Skeletal muscle cell (primary cell): ENCODE measurements at places on chromosomes 4 and X.

DNA sequence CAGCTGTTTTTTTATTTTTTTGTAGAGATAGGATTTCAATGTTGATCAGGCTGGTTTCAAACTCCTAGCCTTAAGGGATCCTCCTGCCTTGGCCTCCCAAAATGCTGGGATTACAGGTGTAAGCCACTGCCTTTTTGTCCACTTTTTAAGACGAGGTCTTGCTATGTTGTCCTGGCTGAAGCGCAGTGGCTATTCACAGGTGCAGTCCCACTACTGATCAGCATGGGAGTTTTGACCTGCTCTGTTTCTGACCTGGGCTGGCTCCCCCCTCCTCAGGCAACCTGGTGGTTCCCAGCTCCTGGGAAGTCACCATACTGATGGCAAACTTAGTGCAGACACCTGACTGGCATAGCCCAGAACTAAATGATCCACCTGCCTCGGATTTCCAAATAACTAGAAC, 2.3 kb upstream of the NSD2 start:
- no peak for DNase-seq

- no peak for DNase-seq
These were observed 500 bp downstream of the GAR1 start for GRCh38 chr4:109816082-109816442.

DNA sequence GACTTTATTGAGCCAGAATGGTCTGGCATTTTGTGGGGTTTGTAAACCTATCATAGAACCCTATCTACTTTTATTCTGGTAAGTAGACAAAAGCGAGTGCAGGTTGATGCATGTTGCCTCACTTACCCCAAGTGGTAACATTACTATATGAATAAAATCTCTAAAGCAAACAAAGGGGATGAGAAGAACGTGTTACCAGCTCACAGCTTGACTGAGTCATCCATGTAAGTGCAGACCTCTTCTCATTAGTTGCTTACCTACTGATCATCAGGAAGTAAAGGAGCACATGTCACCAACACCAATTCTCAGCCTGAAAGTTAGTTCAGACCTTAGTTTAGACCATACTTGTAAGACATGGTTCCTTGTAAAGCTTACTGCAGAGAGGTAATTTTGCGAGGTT, 1328.3 kb downstream of the C4orf33 start:
- no peak for DNase-seq

DNA sequence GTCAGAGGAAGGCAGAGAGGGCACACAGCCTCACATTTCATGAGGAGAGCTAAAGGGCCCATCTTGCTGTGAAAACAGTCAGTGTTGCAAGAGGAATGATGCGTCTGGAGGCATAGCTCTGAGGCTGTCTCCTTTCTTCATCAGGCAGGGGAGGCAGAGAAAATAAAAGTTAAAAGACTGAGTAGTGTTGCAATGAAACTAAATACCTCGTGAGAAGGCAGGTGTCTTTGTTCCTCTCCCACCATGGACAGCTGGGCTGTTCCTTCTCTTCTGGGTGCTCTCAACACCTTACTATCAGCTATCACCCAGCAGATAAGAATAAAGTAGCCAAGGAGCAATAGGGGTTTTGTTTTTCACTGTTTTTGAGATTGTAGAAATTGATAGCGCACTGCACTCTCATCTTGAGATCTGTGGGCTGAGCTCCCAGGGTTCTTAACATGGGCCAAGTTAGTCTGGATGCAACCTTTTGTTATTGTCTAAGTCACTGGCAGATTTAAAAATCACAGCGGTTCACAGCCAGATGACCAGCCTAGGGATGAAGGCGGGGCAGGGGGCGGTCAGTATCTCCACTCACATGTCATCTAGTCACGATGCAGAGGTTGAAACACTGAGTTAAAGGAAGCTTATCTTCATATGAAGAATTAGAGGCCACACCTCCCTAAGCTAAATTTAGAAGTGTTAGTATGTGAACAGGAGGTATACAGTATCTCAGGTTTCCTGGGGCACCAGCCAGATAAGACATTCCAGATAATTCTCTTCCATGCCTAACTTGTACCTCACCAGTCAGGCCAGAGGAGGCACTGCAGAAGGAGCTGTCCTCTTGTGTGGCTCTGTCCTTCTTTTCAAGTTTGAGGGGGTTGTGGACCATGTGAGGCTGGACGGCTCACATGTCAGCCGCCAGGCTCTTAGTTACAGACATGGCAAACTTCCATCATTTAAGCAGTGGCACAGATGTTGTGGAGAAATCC, 36.9 kb downstream of the PARM1 start:
- no peak for DNase-seq

DNA sequence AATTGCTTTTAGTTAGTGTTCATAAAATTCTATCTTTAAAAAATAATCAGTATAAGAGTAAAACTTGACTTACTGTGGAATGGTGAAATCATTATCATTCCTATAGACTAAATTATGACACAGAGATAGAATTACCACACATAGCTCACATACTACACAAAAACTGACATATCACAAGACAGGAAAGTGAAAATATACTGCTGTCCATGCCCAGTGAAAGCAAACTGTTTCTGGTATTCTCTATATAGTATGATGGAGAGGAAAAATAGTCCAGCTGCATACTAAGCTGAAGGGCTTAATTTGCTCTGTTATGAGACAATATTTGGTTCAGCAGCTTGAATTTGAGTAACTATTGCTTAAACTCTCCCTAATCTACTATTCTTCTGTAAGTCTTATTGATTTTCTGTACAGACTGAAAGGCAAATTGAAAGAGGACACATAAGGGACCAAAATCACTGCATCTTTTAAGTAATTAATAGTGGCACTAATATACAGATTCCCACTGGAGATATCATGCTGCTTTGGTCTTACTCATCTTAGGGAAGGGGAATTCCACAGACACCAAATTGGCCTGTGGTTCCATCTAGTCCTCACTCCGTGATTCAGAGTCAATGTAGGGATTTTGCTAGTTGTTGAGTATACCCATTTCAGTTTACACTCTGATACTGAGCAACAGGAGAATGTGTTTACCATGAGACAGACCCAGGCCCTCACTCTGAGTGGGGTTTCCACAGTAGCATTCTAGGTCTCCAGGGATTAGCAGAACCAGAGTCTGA, 47.4 kb upstream of the AGA start:
- no peak for DNase-seq

GRCh38 chrX:153631907-153632594, 15.0 kb upstream of the DUSP9 start:
- no peak for DNase-seq

GRCh38 chrX:15948318-15948660, 93.7 kb upstream of the AP1S2 start:
- DNase-seq = no peak

- DNase-seq = no peak
These were observed 368.6 kb upstream of the TENM3 start for GRCh38 chr4:181874602-181875001.

- no peak for DNase-seq
These were observed 173.1 kb upstream of the SLIT2 start for GRCh38 chr4:20078644-20079043.

- no peak for DNase-seq
These were observed 29.4 kb upstream of the KLHL2 start for GRCh38 chr4:165177725-165178666.

- DNase-seq = no peak
These were observed at the start of gene RNF175 for GRCh38 chr4:153759407-153760316. Gene RNF175 (minus strand): TSS chr4:153760024. CDS start chr4:153759862, 162 bp downstream.

GRCh38 chr4:145865274-145865941, 73.2 kb downstream of the ZNF827 start:
- DNase-seq = no peak

DNA sequence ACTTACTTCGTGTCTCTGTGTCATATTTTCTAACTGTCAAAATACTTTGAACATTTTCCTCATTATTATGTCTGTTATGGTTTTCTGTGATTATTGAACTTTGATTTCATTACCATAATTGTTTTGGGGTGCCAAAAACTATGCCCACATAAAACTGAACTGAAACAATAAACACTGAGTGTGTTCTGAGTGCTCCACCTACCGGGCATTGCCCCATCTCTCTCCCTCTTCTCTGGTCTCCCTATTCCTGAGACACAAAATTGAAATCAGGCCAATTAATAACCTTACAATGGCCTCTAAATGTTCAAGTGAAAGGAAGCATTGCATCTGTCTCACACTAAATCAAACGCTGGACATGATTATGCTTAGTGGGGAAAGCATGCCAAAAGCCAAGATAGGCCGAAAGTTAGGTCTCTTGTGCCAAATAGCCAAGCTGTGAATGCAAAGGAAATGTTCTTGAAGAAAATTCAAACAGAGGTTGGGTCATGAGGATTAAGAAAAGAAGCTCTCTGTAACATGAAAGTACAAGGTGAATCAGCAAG, 972.3 kb downstream of the PCDH7 start:
- peak; percentile 2 for DNase-seq

DNA sequence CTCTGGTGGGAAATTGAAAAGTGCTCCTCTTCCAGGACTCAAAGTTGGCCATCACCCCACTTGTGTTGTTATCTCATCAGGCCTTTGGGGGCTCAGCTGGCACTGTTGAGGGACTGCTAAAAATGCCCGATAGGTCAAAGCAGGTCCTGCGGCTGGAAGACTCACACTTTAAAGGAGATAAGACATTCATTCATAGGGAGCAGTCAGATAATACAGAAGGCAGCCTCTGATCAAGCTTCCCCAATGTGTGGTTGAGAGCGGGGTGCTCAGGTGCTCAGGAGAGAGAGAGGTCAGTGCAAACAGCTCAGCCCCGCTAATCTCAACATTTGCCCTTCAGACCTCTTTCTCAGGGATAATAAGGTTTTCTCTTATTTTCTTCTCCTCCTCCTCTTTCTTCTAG, 70.3 kb downstream of the TMEM154 start:
- no peak for DNase-seq

DNA sequence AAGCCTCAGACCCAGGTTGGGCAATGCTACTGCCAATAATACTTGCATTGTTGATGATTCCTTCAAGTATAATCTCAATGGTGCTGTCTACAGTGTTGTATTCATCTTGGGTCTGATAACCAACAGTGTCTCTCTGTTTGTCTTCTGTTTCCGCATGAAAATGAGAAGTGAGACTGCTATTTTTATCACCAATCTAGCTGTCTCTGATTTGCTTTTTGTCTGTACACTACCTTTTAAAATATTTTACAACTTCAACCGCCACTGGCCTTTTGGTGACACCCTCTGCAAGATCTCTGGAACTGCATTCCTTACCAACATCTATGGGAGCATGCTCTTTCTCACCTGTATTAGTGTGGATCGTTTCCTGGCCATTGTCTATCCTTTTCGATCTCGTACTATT, 7.4 kb downstream of the LPAR4 start:
- no peak for DNase-seq

DNA sequence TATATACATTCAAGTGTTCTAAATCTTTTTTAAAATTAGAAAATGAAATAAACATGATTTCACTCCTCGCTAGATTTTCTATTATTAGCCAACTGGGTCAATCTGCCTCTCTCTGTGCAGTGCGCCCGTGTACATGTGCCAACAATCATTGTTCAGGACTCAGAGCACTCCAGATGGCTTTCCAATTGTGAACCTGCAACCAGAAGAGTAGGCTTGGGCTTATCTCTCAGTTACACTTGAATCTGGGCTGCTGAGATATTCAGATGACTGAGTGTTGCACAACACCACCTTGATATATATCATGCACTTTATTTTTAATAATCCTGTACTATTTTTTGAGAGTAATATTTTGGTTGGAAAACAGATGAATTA, 184.0 kb upstream of the FSTL5 start:
- no peak for DNase-seq
